Head of caudate nucleus (tissue), 42 donors: ENCODE measurements at places on chromosomes 13 and 19.

DNA sequence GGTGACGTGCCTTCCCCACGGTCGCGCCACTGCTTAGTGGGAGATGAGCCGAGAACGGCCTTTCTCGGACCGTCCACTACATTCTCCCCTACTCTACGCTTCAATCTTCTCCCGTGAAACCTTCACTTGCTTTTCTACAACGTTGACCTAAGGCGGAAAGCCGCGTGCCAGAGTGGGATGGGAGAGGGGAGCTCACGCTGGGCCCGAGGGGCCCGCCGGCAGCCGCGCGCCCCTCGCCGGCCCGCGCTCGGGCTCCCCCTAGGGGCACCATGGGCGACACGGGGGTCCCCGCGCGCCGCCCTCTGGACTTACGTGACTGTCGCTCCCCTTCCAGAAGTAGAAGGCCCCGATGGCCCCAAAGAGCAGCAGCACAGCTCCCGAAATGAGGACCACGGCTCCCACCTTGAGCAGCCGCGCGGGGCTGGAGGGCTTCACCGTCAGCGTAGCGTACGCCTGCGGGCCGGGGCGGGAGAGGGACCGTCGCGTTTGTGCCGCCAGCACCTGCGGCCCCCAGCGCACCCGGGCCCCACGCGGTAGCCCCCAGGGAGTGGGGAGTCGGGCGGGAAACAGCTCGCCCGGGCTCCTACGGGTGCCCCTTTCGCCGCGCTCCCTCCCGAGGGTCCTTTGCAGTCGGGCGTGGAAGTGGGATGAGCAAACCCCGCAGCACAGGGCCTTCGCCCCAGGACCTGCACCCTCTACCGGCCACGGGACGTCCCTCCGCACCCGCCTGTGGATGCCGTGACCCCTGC is 727 bp downstream of the CNMD start:
- peak; percentile 74 for DNase-seq

- DNase-seq: no peak
Observed at GRCh38 chr13:74336546-74336945, 202.3 kb upstream of the KLF12 start.

GRCh38 chr13:51519771-51520216 is 64.5 kb upstream of the WDFY2 start:
- DNase-seq: no peak

DNA sequence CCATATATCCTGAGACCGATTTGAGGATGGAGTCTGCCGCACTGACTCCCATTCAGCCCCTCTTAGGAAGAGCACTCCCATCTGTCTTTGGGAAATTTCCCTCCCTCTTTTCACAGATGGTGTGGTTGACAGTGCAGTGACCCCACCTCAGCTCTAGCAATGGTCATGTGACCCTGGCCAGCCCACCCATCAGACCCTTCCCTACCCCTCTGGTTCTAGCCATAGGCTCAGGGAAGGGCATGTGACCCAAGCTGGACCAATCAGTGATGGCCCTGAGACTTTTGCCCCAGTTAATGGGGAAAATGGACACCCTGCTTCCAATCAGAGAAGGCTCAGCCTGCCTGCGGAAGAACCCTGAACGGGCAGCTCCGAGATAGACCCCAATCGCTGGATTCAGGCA is 26.3 kb downstream of the IL12RB1 start:
- DNase-seq: no peak

DNA sequence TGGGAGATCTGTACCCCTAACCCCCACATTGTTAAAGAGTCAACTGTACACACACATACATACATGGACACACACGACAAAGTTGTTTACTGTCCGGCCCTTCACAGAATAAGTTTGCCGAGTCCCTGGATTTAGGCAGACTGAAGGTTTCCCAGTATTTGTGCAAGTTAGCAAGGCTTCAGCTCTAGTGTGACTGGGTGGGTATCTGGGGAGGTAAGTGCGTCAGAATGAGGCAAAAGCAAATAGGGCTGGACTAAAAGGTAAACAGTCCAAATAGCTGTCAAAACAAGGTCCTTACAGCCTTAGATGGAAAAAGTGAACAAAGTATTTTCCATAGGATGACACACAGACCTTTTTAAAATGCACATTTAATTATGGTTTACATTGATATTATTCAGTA is 228.4 kb upstream of the UFM1 start:
- no peak for DNase-seq

GRCh38 chr13:109231888-109232287 is 554.5 kb downstream of the IRS2 start:
- no peak for DNase-seq

DNA sequence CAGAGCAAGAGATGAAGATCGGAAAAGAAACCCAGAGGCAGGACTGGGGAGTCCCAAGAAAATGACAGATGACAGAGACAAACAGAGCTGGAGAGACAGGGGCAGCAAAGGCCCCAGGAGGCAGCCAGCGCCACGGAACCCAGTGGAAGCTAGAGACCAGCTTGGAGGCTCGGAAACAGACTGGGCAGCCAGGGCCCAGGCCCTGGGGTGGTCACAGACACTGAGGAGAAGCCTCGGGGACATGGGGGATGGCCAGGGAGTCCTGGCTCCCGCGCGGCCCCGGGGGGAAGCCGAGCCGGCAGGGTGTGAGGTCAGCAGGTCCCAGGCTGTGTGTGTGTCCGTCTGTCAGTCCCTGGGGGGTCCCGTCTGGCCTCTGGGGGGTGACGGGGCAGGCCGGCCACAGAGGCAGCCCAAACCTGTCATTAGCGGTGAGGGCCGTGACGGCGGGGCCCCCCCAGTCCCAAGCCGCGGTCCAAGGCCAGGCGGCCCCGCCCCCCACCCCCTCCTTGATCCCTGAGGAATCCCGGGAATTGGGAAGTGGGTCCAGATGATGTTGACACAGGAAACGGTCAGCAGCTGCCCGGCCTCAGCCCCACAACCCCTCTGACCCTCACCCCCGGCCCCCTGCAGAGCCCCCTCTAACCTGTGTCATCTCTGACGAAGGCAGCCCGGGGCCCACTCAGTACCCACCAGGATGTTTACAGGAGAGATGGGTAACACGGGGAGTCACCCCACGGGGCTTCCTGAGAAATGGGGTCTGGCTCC is 2.5 kb upstream of the TMEM190 start:
- DNase-seq: no peak

GRCh38 chr13:113046883-113047244 is 58.7 kb upstream of the F7 start:
- DNase-seq: no peak

DNA sequence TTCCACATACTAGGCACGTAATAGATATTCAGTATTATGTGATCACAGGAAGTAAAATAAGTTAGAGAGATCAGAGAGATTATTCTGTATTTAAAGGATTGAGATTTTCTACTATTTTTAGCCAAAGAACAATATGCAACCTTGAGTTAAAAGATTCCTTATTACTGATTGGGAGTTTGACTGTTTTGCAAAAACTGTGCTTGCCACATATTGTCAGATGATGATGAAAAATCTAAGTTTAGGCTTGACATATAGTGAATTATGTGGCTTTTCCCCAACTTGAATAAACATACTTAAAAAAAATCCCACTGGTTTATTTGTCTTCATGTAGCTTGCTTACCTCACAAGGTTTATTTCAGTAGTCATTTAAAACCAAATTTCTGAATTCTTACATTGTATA is 194.4 kb downstream of the KCNRG start:
- no peak for DNase-seq

DNA sequence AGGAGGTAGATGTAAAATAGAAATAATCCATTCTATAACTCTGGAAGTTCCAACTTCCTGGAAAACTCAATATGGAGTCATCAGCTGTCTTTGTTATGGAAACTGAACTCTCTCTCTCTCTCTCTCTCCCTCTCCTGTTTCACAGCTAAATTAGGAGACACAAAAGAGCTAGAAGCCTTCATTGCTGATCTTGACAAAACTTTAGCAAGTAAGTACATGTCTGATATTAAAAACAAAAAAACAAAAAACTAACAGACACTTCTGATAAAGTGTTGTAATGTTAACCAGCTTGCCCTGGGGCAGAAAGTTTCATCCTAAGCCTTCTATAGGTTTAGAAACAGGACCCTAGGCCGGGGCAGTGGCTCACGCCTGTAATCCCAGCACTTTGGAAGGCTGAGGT is 11.3 kb downstream of the RGCC start:
- DNase-seq: no peak

DNA sequence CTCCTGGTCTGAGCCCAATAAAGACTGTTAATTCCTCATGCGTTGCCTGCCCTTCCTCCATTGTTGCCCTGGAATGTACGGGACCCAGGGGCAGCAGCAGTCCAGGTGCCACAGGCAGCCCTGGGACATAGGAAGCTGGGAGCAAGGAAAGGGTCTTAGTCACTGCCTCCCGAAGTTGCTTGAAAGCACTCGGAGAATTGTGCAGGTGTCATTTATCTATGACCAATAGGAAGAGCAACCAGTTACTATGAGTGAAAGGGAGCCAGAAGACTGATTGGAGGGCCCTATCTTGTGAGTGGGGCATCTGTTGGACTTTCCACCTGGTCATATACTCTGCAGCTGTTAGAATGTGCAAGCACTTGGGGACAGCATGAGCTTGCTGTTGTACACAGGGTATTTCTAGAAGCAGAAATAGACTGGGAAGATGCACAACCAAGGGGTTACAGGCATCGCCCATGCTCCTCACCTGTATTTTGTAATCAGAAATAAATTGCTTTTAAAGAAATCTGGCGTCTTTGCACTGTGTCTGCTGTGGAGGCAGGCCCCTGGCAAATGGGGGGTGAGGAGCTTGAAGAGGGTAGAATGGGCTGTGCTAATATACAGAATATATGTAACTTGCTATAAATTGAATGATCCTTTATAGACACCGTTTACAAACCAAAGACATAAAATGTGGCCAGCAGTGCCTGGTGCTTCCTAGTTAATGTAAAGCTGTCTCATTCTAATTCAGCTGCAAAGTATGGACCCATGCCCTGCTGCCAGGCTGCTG is 4.2 kb upstream of the RPS11 start:
- DNase-seq: no peak

DNA sequence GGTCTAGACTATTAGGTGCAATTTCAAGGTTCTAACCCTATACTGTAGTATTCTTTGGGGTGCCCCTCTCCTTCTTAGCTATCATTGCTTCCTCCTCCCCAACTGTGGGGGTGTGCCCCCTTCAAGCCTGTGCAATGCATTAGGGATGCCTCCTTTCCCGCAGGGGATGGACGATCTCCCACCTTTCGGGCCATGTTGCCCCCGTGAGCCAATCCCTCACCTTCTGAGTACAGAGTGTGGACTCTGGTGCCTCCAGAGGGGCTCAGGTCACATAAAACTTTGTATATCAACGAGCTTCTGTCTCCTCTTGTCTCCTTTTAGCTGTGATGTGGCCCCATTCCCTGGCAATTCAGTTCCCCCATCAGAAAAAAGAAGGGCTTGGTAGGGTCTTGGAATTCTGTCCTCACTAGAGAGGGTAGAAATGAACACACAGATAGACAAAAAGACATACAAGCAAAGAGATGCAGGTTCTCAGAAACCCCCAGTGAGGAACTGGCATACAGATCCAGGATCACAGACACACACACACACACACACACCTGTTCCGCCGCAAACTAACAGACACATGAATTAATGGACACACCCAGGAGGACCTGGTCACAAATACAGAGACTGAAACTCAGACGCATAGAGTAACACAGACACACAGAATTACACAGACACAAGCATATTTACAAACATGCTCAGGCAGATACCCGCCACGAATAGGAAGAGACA is 2.5 kb upstream of the HNRNPUL1 start:
- DNase-seq: no peak
